ENCODE measurements at places on chromosomes 3 and 15.

DNA sequence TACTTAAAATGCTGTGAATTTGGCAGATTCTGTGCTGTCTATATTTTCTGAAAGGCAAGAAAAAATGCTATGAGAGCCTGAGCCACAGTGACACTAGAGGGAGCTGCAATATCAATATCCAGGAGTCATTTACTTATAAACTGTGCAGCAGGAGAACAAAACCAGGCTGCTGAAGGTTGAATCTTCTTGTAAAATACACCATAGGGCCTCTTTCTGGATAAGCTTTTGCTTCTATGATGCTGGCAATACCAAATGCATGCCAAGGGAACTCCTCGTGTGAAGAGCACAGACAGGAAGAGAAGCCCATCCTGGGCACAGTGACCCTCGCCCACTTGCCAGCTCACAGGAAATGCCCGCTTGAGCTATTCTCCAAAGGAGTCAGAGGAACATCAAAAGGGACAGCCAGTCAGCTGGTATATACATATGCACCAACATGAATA is 48.0 kb upstream of the TSPAN3 start:
- DNase-seq = no peak

- no peak for DNase-seq
Observed at GRCh38 chr3:132638706-132639105, 20.9 kb downstream of the ACAD11 start.

DNA sequence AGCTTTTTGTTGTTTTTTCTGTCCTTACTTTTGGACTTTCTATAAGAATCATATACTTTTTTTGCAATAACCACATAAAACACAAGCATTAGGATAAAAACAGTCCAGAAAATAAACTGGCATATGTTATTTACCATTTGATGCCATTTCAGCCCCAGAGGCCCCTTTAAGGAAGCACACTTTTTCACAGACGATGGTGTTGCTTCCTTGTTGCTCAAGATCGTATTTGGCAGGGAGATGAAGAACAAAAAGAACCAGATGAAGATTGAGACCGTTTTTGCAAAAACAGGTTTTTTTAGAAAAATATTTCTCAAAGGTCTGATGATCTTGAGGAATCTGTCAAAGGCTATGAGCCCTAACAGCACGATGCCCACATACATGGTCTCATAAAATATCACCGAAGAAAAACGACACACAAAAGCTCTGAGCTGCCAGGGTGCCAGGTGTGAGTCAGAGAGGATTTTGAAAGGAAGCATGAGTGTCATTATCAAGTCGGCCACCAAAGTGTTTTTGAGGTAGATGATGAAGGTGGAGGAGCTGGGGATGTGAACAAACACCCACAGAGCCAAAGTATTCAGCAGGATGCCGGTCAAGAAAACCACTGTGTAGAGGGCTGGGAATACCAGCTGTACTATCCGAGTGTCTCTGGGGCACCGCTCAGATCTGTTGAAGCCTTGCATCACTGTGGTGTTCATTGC is 902 bp downstream of the P2RY13 start:
- DNase-seq = no peak

- no peak for DNase-seq
Observed at GRCh38 chr15:42994546-42994945, 74.0 kb upstream of the TTBK2 start.

DNA sequence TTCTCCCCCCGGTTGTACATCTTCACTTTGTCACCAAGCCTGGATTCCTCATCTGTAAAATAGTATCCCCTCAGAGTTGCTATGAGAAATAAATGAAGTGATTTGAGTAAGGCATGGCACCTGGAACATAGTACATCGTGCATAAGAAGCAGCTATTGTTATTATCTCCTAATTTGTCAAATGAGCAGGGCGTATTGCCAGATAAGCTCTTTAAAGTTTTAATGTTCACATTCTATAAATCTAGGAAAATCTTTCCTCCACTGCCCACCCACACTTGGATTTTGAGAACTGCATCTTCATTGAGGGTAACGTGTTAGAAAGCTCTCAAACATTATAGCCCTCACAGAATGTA is 32.3 kb downstream of the CACNA1D start:
- DNase-seq = no peak

DNA sequence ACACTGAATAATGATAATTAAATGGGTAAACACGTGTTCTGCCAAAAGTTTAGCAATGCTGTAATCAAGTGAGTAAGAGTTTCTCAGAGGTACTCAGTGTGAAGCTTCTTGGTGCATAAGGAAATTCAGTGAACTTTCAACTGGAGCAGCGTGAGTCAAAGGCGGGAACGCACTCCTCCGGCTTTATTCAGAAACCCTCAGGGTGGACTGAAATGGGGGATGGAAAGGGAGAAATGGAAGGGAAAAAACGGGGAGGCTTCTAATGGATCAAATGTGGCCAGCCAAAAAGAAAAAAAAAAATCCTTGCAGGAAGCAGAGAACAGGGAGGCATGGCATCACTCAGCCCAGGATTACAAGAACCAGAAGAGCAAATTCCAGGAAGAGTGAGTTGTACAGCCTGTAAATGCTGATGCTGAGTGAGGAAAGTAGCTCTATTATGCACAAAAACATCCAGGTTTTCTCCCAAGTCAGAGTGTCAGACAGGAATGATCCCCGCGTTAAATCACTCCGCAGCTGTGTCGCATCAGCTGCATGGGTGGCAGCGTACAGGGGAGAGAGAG is 85.3 kb downstream of the ASB7 start:
- DNase-seq = no peak

DNA sequence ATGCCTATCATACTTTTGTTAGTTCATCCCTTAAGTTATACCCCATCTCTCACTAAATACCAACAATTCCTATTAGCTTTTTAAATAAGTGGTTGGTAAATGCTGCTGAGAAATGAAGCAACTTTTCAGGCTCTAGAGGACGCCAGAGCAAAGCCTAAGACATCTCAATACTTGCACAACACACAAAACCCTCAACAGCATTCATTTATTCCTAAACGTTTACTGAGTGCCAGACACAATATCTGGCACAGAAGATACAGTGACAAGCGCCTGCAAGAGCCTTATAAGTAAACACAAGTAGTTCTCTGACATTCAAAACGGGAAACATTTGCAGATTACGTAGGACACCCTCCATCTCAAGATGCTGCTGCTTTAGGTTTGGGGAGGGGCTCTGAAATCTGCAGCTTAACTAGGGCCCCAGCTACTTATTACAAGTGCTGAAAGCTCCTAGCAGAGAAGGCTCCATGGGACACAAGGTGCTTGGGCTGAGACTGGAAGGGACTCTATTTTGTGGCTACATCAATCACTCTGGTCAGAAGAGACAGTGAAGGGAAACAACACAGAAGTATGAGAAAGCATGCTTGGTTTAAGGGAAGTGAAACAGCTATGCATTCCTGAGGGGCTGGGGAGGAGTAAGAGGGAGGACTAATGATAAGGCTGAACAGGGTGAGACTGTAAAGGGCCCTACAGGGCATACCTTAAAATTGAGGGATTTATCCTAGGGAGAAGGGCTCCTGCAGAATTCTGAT is 311.3 kb downstream of the PLCL2 start:
- DNase-seq = no peak

DNA sequence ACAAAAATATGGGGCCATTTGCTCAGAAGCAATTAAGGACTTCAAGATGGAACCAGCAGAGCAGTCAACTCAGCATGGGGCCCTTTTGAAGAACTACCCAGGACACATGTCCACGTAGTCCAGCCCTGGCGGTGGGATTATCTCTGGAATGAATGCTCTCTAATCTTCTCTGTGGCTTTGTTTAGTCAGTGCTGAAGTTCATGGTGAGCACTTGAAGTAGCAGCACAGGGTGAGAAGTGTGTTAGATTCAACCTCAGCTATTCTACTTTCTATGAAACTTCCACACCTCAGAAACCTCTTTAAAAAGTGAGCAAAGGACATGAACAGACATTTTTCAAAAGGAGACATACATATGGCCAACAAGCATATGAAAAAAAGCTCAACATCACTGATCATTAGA is 74.4 kb downstream of the THRB start:
- no peak for DNase-seq

- DNase-seq = no peak
Observed at GRCh38 chr3:66047311-66048050, 8.8 kb upstream of the MAGI1 start.

GRCh38 chr3:197149-197827 is 725 bp downstream of the CHL1 start:
- peak; percentile 68 for DNase-seq

DNA sequence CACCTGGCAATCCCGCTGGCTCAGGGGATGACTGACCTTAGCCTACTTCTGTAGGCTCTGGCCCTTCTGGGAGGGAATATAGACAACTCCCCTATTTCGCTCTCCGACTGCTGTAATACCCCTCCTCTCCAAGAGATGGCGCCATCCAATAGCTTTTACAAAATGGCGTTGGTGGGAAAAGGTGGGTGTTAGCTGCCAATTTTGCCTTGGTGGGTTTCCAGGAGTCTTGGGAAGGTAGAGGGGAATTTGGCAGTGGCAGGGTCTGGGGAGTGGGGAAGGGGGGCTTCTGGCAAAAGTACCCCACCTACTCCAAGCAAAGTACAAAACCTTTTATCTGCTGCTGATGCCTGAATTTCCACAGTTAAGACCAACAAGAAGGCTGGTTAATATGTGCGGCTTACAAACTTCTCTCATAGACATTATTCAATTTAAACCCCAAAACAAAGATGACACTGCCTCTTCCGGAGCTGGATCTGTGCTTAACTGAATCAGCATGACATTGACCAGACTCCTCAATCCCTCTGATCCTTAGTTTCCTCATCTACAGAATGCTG is 62.1 kb downstream of the RASGRF1 start:
- DNase-seq = peak; percentile 71

GRCh38 chr3:73608456-73609314 is 16.1 kb downstream of the PDZRN3 start:
- no peak for DNase-seq

- DNase-seq = no peak
Observed at GRCh38 chr3:12948891-12949711, 107.7 kb upstream of the RPL32 start.

DNA sequence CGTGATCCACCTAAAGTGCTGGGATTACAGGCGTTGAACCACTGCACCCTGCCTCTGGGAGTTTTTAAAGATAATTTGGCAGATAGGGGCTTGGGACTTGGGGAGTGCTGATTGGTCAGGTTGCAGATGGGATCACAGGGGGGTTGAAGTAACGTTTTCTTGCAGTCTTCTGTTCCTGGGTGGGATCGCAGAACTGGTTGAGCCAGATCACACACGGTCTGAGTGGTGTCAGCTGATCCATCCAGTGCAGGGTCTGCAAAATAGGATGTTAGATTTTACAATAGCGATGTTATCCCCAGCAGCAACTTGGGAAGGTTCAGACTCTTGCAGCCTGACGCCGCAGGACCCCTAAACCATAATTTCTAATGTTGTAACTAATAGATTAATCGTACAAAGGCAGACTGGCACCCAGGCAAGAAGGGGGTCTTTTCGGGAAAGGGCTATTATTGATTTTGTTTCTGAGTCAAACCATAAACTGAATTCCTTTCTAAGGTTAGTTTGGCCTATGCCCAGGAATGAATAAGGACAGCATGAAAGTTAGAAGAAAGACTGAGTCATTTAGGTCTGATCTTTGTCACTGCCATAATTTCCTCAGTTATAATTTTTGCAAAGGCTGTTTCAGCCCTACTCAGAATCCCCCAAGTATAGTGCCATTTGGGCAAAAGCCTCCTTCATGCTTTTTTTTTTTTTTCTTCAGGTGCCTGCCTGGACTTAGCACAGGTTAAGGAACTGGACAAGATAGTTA is 1.5 kb upstream of the CA12 start:
- DNase-seq = no peak

DNA sequence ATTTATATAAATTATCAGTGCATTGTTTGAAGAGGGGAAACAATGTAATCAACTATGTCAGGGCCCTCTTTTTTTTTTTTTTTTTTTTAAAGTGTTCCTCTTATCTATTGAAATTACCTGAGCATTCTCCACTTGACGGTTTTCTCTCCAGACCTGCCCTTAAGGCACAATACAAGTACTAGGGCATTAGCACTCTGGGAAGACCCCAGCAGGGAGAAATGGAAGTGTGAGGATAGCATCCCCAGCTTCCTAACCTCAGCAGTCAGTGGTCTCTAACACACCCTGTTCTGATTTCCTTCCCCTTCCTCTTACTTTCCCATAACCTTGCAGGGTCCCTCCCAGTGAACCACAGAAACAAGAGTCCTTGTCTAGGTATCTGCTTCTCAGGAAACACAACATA is 458.3 kb upstream of the ARL6 start:
- DNase-seq = no peak

DNA sequence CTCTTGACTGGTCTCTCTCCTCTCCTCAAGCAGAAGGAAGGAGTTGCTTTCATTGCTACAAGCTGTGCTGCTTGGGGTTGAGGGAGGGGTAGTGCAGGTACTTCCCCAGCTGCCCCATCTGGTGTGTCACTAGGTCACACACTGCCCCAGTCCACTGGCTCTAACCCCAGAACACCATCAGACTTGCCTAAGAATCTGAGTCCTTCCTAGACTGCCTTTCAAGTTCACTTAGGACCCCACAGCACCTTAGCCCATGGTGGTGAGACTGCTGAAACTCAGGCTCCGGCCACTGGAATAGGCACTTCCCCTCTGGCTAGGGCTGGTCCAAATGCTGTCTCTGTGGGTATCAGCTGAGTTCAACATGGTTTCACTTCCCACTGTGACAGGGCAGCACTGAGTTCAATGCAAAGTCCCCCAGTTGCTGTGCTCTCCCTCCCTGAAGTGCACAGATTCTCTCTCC is 279.7 kb upstream of the GOLGA6L4 start:
- no peak for DNase-seq

- DNase-seq = no peak
Observed at GRCh38 chr3:161848376-161848775, 351.8 kb downstream of the OTOL1 start.

- DNase-seq = no peak
Observed at GRCh38 chr3:39150148-39150802, 3.1 kb downstream of the CSRNP1 start.

- DNase-seq = no peak
Observed at GRCh38 chr3:185280572-185281365, 26.9 kb upstream of the EHHADH start.

GRCh38 chr15:59689626-59690236 is 611 bp upstream of the BNIP2 start:
- DNase-seq = peak; percentile 87

DNA sequence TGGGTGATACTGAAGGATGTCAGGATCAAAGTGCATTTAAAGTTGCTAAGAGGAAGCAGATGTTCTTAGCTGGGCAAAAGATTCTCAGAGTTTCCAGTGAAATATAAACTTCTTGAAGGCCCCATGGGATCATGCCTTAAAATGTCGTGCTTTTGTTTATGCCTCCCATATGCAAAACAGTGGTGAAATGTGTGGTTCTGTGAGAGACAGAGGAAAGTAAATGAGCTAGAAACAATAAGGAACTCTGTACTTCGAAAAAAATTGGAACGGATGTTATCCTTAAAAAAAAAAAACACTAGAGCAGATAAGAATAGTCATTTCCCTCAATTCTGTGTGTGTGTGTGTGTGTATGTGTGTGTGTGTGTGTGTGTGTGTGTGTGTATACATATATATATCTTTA is 497.0 kb upstream of the TBL1XR1 start:
- DNase-seq = no peak

GRCh38 chr15:83592370-83593040 is 61.4 kb upstream of the ADAMTSL3 start:
- DNase-seq = no peak

Measured in sciatic nerve (tissue), 2 donors.